ENCODE measurements at places on chromosomes 3 and 15. TPM values are rescaled to one million over a fixed set of nuclear protein-coding genes. Genes with fewer than 3 reads are reported as not detected.

Gene ITIH1
- not detected for total RNA-seq

- H3K4me3 ChIP-seq: no peak overlapping the region
- H3K27ac ChIP-seq: no peak overlapping the region
- no peaks in the 10 kb centered on the region for H3K27me3 ChIP-seq
- H3K4me1 ChIP-seq: no peaks in the 10 kb centered on the region
- H3K36me3 ChIP-seq: no peaks in the 10 kb centered on the region
Measured at GRCh38 chr3:148756311-148756710, 58.6 kb downstream of the AGTR1 start.

Gene GPR156
- not detected for total RNA-seq

Gene ST3GAL6
- 14.5 TPM for total RNA-seq

- DNase-seq: no peak
- H3K4me1 ChIP-seq: peaks cover 9% of the 10 kb centered on the region
- no peak overlapping the region for H3K4me3 ChIP-seq
- no peak overlapping the region for H3K27ac ChIP-seq
Measured at GRCh38 chr3:127608362-127608718, 10.1 kb downstream of the MCM2 start.

Gene HESX1
- not detected for total RNA-seq

Gene C3orf20
- not detected for total RNA-seq

- H3K4me1 ChIP-seq: no peaks in the 10 kb centered on the region
- DNase-seq: no peak
- H3K27ac ChIP-seq: no peak overlapping the region
- no peaks in the 10 kb centered on the region for H3K36me3 ChIP-seq
- no peaks in the 10 kb centered on the region for H3K27me3 ChIP-seq
- H3K4me3 ChIP-seq: no peak overlapping the region
Measured at GRCh38 chr3:155130001-155130400, 49.9 kb downstream of the MME start.

All from thyroid gland (tissue), 4 donors.